ENCODE measurements at places on chromosomes 6 and 20. TPM values are rescaled to one million over a fixed set of nuclear protein-coding genes. Genes with fewer than 3 reads are reported as not detected.
A peak's percentile ranks its signal among the peaks of the same experiment; 100 is the strongest.

GRCh38 chr20:4455301-4455701 is 266.4 kb upstream of the PRND start:
- H3K36me3 ChIP-seq, result no peaks in the 10 kb centered on the region
- no peaks in the 10 kb centered on the region for H3K4me1 ChIP-seq
- no peak for DNase-seq
- H3K27ac ChIP-seq, result no peak overlapping the region
- no peaks in the 10 kb centered on the region for H3K27me3 ChIP-seq

DNA sequence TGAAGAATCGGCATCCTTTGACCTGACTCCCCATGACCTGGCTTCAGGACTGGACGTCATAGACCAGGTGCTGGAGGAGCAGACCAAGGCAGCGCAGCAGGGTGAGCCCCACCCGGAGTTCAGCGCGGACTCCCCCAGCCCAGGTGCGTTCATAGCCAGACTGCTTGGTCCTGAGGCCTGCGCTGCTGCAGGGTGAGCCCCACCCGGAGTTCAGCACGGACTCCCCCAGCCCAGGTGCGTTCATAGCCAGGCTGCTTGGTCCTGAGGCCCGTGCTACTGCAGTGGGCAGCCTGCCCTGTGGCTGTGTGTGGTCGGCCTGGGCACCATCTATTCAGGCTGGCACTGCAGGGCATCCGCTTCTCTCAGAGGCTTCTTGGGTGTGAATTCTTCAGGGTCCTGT is 15.8 kb downstream of the RTEL1 start:
- peaks cover 29% of the 10 kb centered on the region for H3K36me3 ChIP-seq
- no peaks in the 10 kb centered on the region for H3K27me3 ChIP-seq
- H3K27ac ChIP-seq, result no peak overlapping the region
- DNase-seq, result no peak
- H3K4me1 ChIP-seq, result no peaks in the 10 kb centered on the region

- H3K27me3 ChIP-seq, result no peaks in the 10 kb centered on the region
- no peaks in the 10 kb centered on the region for H3K4me1 ChIP-seq
- H3K36me3 ChIP-seq, result no peaks in the 10 kb centered on the region
- no peak overlapping the region for H3K27ac ChIP-seq
Observed at GRCh38 chr20:59455402-59456341, 148.7 kb upstream of the PHACTR3 start.

GRCh38 chr6:77264970-77265369 is 198.3 kb downstream of the HTR1B start:
- H3K4me3 ChIP-seq, result no peak overlapping the region
- no peak for DNase-seq
- no peaks in the 10 kb centered on the region for H3K36me3 ChIP-seq
- H3K27ac ChIP-seq, result no peak overlapping the region

- H3K4me3 ChIP-seq, result no peak overlapping the region
- no peak for DNase-seq
Observed at GRCh38 chr6:2978923-2979322, 7.6 kb upstream of the SERPINB6 start.

DNA sequence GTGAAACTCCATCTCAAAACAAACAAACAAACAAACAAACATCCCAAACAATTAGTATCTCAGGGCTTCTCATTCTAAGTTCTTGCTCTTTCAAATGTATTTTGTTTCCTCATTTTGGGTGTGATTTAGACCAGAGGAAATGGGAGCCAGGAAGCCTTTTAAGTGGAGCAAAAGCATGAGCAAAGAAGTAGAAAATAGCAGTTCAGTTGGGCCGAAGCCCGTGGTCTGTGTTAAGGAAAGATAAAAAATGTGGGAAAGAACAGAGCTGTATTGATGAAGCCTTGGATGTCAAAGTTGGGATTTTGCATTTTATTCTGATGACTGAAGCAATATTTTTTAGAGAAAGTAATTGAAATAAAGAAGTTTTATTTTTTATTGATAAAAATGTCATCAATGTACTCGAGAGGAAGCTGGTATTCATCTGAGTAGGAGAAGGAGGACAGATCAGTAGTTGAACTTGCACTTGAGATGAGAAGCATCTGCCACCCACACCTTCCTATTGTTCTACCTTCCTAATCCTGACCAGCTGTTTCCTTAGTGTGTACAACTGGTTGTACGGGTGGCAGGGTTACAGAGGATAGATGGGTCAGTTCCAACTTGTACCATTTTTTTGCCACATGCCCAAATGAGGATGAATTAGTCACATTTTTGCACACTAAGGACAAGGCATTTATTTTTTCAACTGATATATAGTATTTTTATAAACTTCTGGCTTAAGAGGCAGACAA is 56.1 kb downstream of the KIAA0408 start:
- peaks cover 15% of the 10 kb centered on the region for H3K4me1 ChIP-seq
- no peak for DNase-seq
- H3K4me3 ChIP-seq, result no peak overlapping the region
- H3K27me3 ChIP-seq, result peaks cover 1% of the 10 kb centered on the region

DNA sequence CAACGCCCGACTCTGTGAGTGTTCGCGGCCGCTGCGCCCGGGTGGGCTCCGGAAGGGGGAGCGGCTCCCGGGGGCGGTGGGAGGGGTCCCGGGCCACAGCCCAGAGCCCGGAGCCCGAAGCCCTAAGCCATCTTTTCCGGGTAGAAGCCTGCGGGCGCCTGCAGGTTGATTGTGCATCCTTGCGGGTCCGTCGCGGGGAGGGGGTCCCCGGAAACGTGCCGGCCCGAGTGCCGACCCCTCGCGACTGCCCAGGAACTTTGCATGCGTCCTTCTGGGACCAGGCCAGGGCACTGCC is 413 bp downstream of the PTPRA start:
- peak; percentile 75 for DNase-seq
- peak overlapping the region; percentile 82 for H3K4me3 ChIP-seq
- no peaks in the 10 kb centered on the region for H3K27me3 ChIP-seq

DNA sequence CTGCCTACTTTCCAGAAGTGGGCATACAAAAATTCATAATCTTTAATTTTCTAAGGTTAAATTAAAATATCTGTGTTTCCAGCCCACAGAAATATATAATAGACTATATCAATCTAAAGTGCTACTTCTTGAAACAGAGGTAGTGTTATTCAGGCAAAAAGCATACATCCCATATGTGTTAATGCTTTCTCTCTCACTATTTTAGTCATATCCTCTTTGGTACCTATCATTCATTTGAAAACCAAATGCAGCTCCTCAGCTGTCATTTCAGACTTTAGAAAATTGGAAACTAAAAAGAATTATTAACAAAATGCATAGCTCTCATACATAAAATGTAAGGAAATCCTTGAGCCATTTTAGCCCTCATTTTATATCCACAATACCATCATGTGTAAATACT is 925 bp downstream of the FHL5 start:
- H3K27ac ChIP-seq, result no peak overlapping the region
- H3K4me1 ChIP-seq, result peaks cover 3% of the 10 kb centered on the region
- peaks cover 11% of the 10 kb centered on the region for H3K27me3 ChIP-seq
- no peak for DNase-seq

DNA sequence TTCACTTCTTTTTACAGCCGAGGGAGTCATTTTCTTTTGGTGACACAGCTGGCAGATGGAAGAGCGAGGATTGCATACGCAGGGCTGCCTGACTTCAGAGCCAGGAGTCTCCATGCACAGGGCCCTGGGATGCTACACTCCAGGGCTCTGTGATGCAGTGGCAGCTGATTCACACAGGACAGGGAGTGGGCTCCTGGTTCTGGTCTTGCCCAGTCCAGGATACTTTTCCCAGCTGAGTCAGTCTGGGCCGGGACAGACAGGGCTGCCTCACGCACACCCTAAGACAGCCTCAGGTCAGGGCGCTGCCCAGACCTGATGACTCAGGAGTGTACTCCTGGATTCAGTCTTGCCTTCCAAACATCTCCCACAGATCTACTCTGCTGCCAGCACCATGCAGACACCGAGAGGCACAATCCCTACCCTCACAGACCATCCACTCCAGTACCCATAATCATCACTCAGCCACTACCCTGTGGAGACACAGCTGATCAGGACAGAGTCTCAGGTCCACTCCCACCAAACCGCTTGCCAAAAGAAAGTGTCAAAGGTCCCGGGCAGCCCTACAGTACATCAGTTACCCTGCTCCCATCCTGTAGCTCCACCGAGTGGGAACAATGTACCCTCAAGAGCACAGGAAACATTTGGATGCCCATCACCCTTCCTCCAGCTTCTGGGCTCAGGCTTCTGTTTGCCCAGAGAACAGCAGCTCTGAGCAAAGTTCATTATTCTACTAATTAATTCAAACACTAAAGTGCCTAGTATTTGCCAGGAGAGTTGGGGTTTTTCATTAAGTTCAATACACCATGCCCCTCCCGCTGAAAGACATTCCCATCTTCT is 11.5 kb downstream of the SDC4 start:
- H3K4me3 ChIP-seq, result no peak overlapping the region
- no peak for DNase-seq
- H3K27me3 ChIP-seq, result no peaks in the 10 kb centered on the region
- peaks cover 18% of the 10 kb centered on the region for H3K36me3 ChIP-seq
- no peaks in the 10 kb centered on the region for H3K4me1 ChIP-seq

DNA sequence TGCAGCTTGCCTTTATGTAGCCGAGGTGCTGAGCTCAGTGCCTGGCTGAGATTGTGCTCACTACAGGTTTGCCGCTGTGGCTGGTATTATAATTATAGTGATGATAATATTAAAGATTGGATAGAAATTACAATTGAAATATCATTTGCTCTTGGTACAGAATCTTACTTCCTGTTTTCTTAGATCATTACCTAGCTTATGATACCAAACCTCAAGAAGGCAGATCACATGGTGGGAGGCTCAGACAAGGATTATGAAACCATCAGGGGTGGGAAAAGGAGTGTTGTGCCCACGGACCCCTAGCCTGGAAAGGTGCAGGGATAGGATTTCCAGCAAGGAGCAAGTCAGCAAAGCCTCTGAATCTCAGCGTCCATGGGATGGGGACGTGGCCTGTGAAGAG is 70.6 kb downstream of the IGF2R start:
- H3K4me1 ChIP-seq, result peaks cover 8% of the 10 kb centered on the region
- no peak overlapping the region for H3K4me3 ChIP-seq
- no peak for DNase-seq
- peaks cover 62% of the 10 kb centered on the region for H3K36me3 ChIP-seq
- H3K27me3 ChIP-seq, result no peaks in the 10 kb centered on the region

DNA sequence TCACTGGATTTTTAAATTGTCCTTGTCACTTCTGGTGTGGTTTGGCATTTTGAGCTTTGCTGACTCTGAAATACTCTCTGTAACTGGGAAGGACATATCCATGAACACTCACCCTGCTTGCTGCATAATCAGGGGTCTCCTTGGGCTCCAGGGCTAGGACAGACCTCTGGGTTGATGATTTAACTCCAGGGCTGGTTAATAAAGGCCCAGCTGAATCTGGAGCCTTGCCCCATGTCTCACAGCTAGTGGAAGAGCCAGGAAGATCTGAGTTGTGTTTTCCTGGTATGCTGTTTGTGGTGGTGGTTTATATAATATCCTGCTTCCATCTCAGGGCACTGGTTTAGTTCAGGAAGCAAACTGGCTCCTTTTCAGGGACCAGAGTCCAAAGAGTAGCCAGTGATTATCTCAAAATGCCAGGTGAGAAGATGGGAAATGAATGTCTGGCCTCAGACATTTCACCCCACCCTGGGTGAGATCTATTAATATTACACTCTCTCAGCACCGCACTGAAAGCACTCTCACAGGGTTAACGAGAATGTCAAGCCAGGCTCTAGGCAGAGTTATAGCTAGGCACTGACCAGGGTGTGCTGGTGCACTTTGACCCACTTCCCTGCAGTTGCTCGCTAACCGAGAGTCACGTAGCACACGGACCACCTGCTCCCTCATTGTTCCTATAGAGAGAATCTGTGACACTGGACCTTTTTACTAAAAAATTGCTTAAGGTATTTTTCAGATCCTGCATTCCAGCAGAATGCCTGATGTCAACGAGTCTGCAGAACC is 90.1 kb upstream of the SLC22A16 start:
- no peaks in the 10 kb centered on the region for H3K36me3 ChIP-seq
- H3K4me3 ChIP-seq, result no peak overlapping the region
- peaks cover 5% of the 10 kb centered on the region for H3K4me1 ChIP-seq
- no peaks in the 10 kb centered on the region for H3K27me3 ChIP-seq

DNA sequence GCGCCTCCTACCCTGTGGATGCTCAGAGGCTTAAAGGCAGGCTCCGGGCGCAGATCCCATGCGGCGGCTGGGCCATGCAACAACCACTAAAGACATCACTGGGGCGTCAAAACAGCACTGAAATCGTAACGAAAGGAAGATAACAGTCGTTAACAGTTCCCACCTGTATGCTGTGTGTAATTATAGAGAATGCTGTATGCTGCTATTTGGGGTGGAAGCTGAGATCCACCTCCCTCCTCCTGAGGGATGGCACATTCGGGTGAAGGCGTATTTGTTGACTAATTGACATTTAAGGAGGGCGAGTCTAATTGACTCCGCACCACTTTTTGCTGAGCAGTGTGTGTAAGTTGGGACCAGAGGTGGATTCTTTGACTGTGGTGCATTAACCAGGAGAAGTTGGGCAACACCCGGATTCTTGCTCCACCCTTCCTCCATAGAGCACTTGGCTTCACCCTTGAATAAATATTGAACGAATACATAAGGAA is 687 bp downstream of the SLC35A1 start:
- peak; percentile 74 for DNase-seq
- peak overlapping the region; percentile 95 for H3K27ac ChIP-seq
- peaks cover under 1% of the 10 kb centered on the region for H3K27me3 ChIP-seq
- no peaks in the 10 kb centered on the region for H3K36me3 ChIP-seq
- peaks cover 18% of the 10 kb centered on the region for H3K4me1 ChIP-seq

GRCh38 chr20:35992713-35993335 is 24.4 kb downstream of the CNBD2 start:
- peak; percentile 61 for DNase-seq
- H3K27ac ChIP-seq, result no peak overlapping the region
- no peaks in the 10 kb centered on the region for H3K36me3 ChIP-seq
- peaks cover 3% of the 10 kb centered on the region for H3K4me1 ChIP-seq
- no peak overlapping the region for H3K4me3 ChIP-seq

- no peaks in the 10 kb centered on the region for H3K27me3 ChIP-seq
- H3K27ac ChIP-seq, result no peak overlapping the region
- H3K4me3 ChIP-seq, result no peak overlapping the region
- no peak for DNase-seq
- no peaks in the 10 kb centered on the region for H3K36me3 ChIP-seq
- no peaks in the 10 kb centered on the region for H3K4me1 ChIP-seq
Observed at GRCh38 chr6:8530785-8531435, 95.6 kb upstream of the SLC35B3 start.

DNA sequence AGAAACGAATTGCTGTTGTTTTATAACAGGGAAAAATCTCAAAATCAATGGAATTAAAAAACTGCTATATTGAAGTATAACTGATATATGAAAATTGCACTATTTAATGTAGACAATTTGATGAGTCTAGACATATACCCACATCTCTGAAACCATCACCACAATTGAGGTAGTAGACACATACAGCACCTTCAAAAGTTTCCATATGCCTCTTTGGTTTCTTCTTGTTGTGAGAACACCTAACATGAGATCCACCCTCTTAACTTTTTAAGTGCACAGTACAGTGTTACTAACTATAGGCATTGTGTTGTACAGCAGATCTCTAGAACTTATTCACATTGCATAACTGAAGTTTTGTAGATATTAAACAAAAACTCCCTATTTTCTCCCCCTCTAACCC is 14.0 kb upstream of the SLC17A5 start:
- H3K4me3 ChIP-seq, result no peak overlapping the region
- peaks cover 32% of the 10 kb centered on the region for H3K27me3 ChIP-seq
- no peak overlapping the region for H3K27ac ChIP-seq
- DNase-seq, result no peak
- H3K4me1 ChIP-seq, result peaks cover 11% of the 10 kb centered on the region
- no peaks in the 10 kb centered on the region for H3K36me3 ChIP-seq

The ENPP5 gene
- 0.40 TPM for total RNA-seq

The PNPLA1 gene
- not detected for total RNA-seq

The NOTCH4 gene
- total RNA-seq, result 1.3 TPM

The TCF19 gene
- 92.9 TPM for total RNA-seq

The PRSS16 gene
- total RNA-seq, result 0.65 TPM

The SLC17A2 gene
- not detected for total RNA-seq

The TNFRSF21 gene
- 2.5 TPM for total RNA-seq

The RUNX2 gene
- 9.3 TPM for total RNA-seq

Data from activated CD8-positive, alpha-beta T cell treated with anti-CD3 and anti-CD28 coated beads for 36 hours (primary cell).